Fibroblast of lung (primary cell): ENCODE measurements at places on chromosomes 13 and 19. TPM values are rescaled to one million over a fixed set of nuclear protein-coding genes. Genes with fewer than 3 reads are reported as not detected.
A peak's percentile ranks its signal among the peaks of the same experiment; 100 is the strongest.

DNA sequence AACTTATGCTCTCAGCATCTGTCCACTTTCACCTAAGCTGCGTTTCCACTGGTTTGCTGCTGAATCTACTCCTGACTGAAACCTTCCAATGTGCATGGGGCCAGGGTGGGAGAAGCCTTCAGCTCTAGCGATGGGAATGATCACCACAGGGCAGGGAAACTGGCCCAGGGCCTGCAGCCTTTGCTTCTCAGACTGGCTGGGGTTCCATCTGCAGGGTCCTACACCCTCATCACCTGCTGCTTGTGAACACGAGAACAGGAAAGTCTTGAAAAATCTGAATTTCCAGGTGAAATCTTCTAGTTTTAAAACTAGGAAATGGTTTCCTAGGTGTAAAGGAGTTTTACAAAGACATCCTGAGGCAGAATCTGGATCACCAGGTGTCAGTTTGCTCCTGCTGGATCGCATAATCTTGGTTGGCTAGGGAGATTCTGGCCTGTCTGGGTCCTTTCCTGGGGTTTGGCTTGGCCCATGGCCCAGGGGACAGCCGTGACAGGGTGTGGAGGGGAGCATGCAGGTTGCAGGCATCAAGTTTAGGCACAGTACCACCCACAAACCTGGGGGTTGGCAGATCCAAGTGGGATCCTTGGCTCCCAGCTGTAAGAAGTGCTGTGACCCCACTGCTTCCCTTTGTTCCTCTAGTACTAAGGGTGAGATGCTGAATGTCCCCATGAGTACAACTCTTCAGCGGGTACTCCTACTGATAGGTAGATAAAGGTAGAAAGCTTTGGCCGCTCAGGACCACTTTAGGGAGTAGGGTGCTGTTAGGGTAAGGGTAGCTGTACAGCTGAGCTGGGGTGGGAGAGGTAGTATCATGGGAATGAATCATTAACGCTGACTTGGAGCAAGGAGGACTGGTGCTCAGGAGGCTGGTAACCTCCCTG is 1.8 kb upstream of the UBE2M start:
- H3K4me3 ChIP-seq: peak overlapping the region; percentile 86
- no peak for DNase-seq
- H3K27ac ChIP-seq: peak overlapping the region; percentile 100
- peaks cover 8% of the 10 kb centered on the region for H3K36me3 ChIP-seq
- peaks cover 10% of the 10 kb centered on the region for H3K4me1 ChIP-seq

GRCh38 chr13:20148501-20149183 is 12.2 kb downstream of the GJA3 start:
- no peak overlapping the region for H3K27ac ChIP-seq
- DNase-seq: no peak
- no peaks in the 10 kb centered on the region for H3K36me3 ChIP-seq

GRCh38 chr19:8088752-8089663 is 36.4 kb downstream of the CCL25 start:
- H3K36me3 ChIP-seq: no peaks in the 10 kb centered on the region
- no peak overlapping the region for H3K27ac ChIP-seq

FCAR gene
- not detected in 2 replicates for total RNA-seq

DNA sequence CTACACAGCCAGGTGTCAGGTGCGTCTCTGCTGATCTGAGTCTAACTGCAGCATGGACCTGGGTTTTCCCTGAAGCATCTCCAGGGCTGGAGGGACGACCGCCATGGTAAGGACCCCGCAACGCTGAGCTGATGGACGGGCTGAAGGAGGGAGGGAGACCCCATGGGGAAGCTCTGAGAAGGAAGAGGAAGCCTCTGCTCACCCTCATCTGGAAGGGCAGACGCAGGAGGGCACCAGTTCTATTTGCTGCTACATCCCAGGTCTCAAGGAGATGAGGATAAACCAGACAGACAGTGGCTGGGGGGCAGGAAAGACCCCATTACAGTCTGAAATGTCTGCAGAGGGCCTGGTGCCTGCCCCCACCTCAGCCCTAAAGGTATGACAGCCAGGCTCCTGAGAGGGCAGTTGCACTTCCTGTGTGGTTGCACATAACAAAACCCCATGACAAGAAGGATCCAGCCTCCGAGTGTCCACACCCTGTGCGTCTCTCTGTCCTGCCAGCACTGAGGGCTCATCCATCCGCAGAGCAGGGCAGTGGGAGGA is at the start of gene LILRA2:
LILRA2 (plus strand) TSS at position 461 of the 543 bp plus-strand sequence. CDS start 89 bp downstream, outside the sequence.
- no peaks in the 10 kb centered on the region for H3K36me3 ChIP-seq
- no peaks in the 10 kb centered on the region for H3K27me3 ChIP-seq
- no peak within 1 kb of the TSS for H3K27ac ChIP-seq
- H3K4me1 ChIP-seq: no peaks in the 10 kb centered on the region
- no peak for DNase-seq
- no peak within 1 kb of the TSS for H3K4me3 ChIP-seq

DNA sequence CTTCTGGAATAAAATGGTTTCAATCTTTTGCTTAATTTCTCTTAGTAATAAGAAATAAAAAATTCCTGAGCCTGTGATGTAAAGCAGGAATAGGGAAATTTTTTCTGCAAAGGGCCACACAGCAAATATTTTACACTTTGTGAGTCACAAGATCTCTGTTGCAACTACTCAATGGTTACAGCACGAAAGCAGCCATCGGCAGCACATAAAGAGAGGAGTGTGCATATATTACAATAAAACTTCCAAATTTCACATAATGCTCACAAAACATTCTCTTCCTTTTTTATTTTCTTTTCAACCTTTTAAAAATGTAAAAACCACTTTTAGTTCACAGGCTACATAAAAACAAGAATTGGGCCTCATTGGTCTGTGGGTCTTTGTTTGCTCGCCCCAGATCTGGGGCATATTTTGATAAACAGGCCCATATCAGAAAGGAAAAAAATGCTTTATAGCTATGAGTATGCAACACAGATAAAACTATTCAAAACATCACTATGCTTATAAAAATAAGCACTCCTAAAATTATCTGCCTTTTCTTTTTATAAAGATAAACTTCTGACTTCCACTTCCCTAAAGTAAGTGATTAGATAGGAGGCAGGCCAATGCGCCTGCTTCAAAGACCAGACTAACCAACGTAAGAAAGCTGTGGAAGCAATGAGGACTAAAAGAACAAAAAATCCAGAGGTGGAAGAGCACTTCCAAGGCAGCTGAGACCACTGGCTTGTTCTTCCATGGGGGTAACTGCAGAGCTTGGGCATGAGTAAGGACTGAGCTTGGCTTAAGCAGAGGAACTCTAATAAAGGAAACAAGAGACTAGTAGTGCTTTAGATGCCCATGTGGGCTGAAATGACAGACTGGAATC is 26.5 kb downstream of the MYCBP2 start:
- no peaks in the 10 kb centered on the region for H3K36me3 ChIP-seq
- DNase-seq: peak; percentile 84
- peaks cover 8% of the 10 kb centered on the region for H3K4me1 ChIP-seq
- no peaks in the 10 kb centered on the region for H3K27me3 ChIP-seq
- no peak overlapping the region for H3K4me3 ChIP-seq
